ENCODE measurements at places on chromosomes 11 and 22. TPM values are rescaled to one million over a fixed set of nuclear protein-coding genes. Genes with fewer than 3 reads are reported as not detected.

OMP gene
- 1.1 TPM for total RNA-seq

MYBPC3 gene
- not detected for total RNA-seq

APOA5 gene
- not detected for total RNA-seq

JHY gene
- 9.3 TPM for total RNA-seq

DSCAML1 gene
- total RNA-seq = not detected

MPEG1 gene
- total RNA-seq = not detected

EI24 gene
- 153 TPM for total RNA-seq

KCNJ5 gene
- total RNA-seq = not detected

TYR gene
- total RNA-seq = not detected

POLR2F gene
- 18.3 TPM for total RNA-seq

DEPDC7 gene
- total RNA-seq = 3.5 TPM

CFL1 gene
- total RNA-seq = 713 TPM

CHADL gene
- total RNA-seq = 0.99 TPM

CTSW gene
- not detected for total RNA-seq

HSD17B12 gene
- total RNA-seq = 76.5 TPM

GDPD5 gene
- total RNA-seq = 5.3 TPM

HEPN1 gene
- not detected for total RNA-seq

OVCH2 gene
- total RNA-seq = not detected

GDPD4 gene
- total RNA-seq = not detected

TAGLN gene
- total RNA-seq = 631 TPM

GGTLC3 gene
- total RNA-seq = not detected

SLC37A2 gene
- total RNA-seq = 0.63 TPM

LINC01488 gene
- not detected for total RNA-seq

GANAB gene
- 208 TPM for total RNA-seq

MYO7A gene
- total RNA-seq = 0.45 TPM

MRPL48 gene
- total RNA-seq = 39.7 TPM

MRGPRX4 gene
- not detected for total RNA-seq
